Uterus (tissue), 4 donors: ENCODE measurements at places on chromosomes 1 and 21. TPM values are rescaled to one million over a fixed set of nuclear protein-coding genes. Genes with fewer than 3 reads are reported as not detected.

IGSF21 gene
- 1.2 TPM for total RNA-seq

CHIA gene
- 0.14 TPM for total RNA-seq

THBS3 gene
- 101 TPM for total RNA-seq

DNA sequence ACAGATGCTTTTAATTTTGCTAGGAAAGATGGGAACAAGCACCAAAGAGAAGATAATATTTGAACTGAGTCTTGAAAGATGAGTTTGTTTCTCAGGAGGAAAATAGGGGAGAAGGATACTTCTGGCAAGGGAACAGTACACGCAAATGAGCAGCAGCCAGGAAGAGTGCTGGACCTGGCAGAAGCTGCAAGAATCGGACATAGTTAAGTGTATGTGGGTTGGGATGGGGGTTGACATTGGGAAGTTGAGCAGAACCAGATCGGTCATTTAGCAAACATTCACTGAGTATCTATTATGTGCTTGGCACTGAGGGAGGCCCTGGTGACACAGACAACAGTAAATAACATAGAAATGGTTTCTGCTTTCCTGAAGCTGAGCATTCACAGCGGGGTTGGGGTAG, 198.8 kb downstream of the PLPP3 start:
- no peak overlapping the region for H3K4me3 ChIP-seq
- no peaks in the 10 kb centered on the region for H3K27me3 ChIP-seq
- H3K27ac ChIP-seq = no peak overlapping the region
- no peaks in the 10 kb centered on the region for H3K36me3 ChIP-seq
